Activated CD4-positive, alpha-beta T cell treated with anti-CD3 and anti-CD28 coated beads, Interleukin-2, amount 10 ng/mL, durations not matched to agents 7 days and 5 days (primary cell): ENCODE measurements at places on chromosomes 5 and 9. TPM values are rescaled to one million over a fixed set of nuclear protein-coding genes. Genes with fewer than 3 reads are reported as not detected.

GRCh38 chr9:90538566-90538965 is 104.1 kb downstream of the DIRAS2 start:
- no peak for DNase-seq

DNA sequence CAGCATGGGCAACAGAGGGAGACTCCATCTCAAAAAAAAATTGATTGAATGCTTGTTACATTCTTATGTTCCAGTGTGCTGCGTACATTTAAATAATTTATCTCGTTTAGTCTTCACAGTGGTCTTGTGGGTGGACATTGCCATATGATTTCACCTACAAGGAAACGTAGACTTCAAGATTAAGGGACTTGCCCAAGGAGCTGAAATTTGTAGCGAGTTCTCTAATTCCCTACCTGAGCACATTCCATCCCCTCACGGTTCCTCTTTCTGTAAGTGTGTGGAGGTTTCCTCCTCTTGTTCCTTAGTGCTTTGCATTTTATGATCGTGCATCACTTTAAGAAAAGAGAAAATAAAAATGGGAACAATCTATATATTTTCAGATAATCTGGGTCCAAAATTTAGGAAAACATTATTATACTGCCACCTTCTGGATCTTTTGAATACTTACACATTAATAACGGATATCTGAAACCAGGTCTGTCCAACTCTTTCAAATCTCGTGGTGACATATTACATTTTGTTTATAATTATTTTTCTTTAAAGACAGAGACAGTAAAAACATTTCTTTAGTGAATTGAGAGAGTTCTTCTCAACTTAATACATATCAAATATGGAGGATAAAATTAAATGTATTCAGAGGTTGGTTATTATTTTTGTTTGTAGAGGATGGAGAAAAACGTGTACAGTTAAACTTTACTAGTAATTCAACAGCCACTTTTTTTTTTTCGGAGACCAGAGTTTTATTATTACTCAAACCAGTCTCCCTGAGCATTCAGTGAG is 29.9 kb upstream of the C7 start:
- no peak for DNase-seq

DNA sequence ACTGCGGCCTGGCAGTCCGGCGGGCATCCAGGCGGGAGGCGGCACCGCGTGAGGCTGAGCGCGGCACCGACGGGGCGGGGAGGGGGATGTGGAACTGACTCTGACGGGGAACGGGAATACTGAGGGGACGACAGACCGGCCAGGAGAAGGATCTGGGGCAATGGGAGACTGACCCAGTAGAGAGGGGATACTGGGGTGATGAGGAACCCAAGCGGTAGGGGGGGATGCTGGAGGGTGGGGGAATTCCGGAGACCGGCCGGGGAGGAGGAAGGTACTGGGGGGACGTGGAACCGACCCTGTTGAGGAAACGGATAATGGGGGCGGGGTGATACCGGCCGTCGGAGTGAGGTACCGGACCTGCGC is 423 bp downstream of the IPPK start:
- DNase-seq: peak; percentile 33

GRCh38 chr5:131148835-131149234 is 16.2 kb downstream of the HINT1 start:
- no peak for DNase-seq

DNA sequence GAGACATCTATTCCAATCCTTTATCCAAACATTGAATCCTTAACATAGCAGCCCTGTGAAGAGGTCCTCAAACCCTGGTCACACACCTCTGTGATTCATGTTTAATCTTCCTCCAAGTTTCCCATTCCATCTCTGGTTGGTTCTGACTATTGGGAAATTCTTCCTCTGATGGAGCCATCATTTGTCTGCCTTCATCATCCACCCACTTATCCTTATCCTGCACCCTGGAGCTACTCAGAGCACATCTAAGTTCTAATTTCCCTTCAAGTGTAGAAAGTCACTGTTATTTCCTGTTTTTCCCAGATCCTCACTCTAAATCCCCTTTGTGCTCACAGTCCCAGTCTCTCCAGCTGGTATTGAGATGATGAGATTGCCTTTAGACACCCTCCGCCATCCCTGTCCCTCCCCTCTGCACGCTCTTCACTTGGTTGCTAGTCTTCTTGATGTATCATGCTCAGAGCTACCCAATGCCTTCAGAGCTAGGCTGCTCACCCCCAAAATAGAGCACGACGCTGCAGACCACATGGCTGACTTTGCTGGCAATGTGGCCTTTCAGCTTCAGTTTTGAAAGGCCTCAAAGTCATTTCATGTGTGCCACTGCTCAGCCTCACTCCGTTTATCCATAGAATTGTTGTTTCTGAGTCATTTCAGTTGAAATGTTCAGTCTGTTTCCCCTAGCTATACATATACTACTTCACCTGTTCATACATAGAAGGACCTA is 154.3 kb downstream of the PALM2AKAP2 start:
- DNase-seq: no peak

FAXDC2 gene
- total RNA-seq: not detected

GIN1 gene
- 11.0 TPM for total RNA-seq
